ENCODE measurements at places on chromosomes 11 and 22.

GRCh38 chr22:48695251-48695650, 1132.4 kb downstream of the BRD1 start:
- no peak for DNase-seq

DNA sequence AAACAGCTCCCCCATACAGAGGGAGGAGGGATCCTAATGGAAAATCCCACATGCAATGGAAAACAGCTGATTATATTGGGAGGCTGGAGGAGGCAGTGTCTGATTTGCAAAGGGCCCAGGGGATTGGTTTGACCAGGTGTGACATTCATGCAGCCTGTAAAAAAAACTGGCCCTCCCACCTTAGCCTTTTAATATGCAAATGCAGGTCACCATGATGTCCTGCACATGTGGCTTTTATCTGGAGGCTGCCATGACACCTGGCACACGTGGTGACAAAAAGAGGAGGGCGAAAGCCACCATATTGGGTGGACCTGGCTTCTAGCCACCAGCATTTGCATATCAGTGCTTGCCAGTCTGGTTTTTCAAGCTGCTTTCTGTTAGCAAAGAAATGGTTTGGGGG, 48.5 kb downstream of the ZNF280B start:
- no peak for DNase-seq

GRCh38 chr11:120354068-120354467, 17.9 kb downstream of the ARHGEF12 start:
- DNase-seq, result no peak

DNA sequence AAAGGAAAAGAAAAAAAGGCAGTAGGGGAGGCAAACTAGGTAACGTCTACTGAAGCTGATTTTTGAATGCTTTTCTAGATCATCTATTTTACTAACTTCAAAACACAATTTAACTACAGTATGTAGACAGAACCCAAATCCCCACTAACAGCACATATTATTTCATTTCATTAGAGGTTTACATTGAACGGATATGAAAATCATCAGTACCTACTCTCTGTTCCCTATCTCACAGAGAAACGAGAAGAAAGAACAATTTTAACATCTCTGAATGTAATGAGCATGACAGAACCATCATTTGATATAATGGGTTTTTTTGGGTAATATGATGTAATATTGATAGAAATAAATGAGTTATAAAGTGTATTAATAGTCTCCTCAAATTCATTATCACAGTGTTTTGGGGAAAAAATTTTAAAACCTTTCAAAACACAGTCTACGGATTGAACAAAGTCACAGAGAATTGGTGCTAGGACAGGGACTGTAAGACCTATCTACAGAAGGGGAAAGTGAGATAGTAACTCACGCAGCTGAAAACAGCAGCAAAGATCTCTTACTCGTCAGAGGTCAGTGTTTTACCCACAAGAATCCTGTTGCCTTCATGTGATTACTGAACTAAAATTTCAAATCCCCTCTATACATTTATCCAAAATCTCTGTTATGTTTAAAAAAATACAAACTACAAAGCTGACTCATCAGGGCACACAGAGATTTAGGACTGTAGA, 77.3 kb downstream of the ZBTB44 start:
- no peak for DNase-seq

- DNase-seq, result no peak
Observed at GRCh38 chr22:31278626-31279326, 13.5 kb downstream of the PIK3IP1 start.

DNA sequence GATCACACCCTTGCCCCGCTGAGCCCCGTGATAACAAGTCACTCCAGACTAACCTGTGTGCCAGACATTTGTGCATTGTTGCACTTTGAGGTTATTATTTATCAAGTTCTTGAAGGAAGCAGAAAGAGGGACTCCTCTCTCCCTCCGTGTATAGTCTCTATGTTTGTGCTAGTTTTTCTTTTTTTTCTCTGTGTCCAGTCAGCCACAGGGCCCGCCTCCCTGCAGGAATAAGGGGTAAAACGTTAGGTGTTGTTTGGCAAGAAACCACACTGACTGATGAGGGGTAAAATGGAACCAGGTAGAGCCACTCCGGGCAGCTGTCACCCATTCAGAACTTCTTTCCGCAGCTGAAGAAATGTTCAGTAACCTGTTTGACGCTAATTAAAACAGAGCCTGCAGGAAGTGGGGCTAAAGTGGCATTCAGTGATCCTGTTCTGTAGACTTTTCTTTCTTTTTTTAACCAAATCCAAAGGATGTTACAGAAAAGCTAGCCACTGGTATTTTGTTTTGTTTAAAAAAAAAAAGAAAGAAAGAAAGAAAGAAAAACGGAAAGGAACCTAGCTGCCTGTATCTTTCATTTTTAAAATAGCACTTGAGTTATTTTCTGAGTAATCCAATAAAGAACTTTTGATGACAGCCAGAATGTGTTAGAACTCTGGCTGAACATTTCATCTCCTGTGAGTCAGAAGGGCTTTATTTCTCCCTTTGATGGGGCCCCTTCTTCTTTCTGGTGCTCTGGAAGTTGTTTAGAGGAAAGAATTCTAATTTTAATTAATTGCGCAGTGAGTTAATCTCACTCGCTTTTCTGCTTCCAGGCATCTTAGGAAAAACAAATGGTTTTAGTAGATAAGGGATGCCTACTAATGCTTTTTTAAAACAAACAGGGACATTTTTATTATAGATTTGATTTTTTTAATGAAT, 58.2 kb downstream of the COMMD9 start:
- no peak for DNase-seq

DNA sequence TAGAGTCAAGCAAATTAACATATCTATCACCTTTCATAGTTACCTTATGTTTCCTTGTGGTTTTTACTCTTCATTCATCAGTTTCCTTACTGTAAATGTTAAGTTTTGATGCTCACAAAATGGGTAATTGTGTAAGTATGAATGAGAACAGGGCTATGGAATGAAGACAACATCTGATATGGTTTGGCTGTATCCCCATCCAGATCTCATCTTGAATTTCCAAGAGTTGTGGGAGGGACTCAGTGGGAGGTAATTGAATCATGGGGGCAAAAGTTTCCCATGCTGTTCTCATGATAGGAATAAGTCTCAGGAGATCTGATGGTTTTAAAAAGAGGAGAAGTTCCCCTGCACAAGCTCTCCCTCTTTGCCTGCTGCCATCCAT, 107.6 kb downstream of the CCDC34 start:
- DNase-seq, result no peak

DNA sequence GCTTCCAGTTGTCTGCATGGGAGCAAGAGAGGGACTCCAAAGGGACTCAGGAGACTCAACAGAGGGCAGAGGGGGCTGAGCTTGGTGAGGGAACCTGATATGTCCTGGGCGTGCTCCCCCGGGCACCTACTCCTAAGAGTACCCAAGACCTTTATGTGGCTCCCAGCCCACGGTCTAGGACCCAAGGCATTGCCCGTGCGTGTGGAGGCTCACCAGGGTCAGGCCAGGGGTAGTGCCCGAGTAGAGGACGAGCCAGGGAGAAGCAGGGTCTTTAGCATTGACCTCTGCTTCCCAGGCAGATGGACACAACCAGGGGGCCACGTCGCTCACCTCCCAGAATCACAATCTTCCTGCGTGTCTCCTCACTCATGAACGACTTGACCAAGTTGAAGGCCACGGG, 13.4 kb downstream of the SEC14L4 start:
- DNase-seq, result no peak

- no peak for DNase-seq
Observed at GRCh38 chr11:75589933-75590332, 27.9 kb downstream of the SERPINH1 start.

GRCh38 chr22:25134451-25134850, 65.2 kb upstream of the CRYBB3 start:
- no peak for DNase-seq

- DNase-seq, result peak; percentile 80
Observed at GRCh38 chr22:37498289-37498909, 12.2 kb upstream of the MFNG start.

DNA sequence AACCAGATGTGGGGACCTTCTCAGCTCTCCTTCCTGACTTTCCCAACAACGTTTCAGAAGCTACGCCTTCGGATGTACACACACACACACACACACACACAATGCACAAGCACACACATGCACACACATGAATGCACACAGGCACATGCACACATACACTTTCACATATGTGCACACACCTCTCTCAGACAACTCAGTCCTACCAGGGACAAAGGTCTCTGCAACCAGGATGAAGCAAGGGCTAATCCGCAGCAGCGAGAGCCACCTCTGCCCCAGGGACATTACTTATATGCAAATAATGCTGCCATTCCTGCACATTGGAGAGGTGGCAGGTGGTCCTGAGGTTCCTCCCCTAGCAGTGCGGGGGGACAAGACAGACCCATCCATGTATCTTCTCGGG, 27.4 kb upstream of the LINC01488 start:
- DNase-seq, result no peak

DNA sequence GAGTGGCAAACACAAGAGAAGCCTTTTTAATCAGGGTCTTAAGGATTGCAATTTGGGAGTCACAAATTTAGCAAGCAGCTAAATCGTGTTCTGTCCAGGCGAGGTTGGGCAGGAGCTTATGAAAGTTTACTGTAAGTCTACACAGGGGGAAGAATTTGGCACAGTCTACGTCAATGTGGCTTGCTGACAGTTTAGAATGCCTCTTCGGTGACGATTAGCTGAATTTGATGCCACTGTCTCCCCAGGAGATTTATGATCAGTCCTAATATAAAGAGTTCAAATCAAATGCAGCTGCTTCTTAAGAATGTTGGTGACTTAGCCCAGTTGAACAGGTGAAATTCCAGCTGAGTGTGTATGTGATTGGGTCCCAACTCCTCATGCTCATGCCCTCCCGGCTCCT, 114.1 kb upstream of the CLPB start:
- no peak for DNase-seq

DNA sequence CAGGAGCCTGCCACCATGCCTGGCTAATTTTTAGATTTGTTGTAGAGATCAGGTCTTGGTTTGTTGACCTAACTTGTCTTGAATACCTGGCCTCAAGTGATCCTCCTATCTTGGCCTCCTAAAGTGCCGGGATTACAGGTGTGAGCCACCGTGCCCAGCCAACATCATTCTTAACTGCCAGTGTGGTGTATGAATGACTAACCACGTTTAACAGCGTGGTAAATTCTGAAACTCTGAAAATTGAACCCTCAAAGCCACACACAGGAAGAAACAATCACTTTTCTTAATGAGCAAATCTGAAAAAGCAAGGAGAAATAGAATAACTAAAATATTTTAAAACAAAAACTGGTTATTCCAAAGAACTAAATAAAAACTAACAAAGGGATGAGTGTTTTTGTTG, 7.4 kb downstream of the TMEM9B start:
- no peak for DNase-seq

DNA sequence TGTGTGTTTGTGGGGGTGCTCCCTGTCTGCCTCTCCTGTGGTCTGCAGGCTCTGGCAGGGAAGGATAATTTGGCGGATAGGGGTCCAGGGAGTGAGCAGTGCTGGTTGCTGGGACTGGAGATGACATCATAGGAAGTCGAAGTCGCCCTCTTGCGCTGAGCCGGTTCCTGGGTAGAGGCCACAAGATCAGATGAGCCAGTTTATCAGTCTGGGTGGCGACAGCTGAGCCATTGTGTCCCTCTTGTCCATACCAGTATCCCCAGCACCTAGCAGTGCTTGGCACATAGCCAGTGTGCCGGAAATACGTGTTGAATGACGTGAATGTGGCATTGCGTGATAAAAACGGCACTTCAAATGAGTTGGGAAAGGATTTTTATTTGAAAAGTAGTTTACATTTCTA, 9.8 kb downstream of the APOL5 start:
- no peak for DNase-seq

- peak; percentile 76 for DNase-seq
Observed at GRCh38 chr11:952406-953385, 27.0 kb downstream of the AP2A2 start.

- DNase-seq, result no peak
Observed at GRCh38 chr22:24543679-24544243, 11.2 kb downstream of the GUCD1 start.

DNA sequence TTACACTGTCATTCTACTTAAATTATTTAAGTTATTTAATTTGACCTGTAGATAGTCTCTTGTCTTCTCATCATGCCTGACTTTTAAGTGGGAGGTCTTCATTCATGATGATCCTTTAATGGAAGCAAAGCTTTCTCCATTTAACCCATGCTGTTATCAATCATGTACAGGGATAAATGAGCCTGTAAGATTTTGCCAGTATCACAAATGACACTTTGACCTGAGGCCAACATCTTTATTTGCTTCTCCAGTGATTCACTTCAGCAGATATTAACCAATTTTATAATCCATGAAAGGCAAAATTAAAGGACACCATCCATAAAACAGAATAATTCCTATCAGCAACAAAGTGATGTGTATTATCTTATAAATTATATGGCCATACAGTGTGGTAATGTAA, 7.7 kb downstream of the CCDC73 start:
- DNase-seq, result no peak

GRCh38 chr11:61785837-61786402, 6.5 kb downstream of the TMEM258 start:
- DNase-seq, result no peak

- no peak for DNase-seq
Observed at GRCh38 chr11:113628912-113629311, 77.2 kb downstream of the TMPRSS5 start.

- DNase-seq, result no peak
Observed at GRCh38 chr11:1892558-1892957, 863 bp upstream of the PRR33 start.

DNA sequence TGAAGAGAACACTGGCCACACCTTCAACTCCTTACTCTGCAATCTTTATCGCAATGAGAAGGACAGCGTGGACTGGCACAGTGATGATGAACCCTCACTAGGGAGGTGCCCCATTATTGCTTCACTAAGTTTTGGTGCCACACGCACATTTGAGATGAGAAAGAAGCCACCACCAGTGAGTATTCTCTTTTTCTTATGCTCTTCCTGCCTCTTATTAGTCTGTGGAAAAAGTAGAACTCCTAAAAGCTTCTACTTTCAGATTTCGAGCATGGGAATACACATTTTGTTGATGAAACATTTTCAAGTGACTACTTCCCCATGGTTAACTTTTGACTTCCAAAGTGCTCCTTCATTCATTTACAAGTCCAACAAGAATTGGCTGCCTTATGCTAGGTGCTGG, 20.9 kb downstream of the ALKBH3 start:
- DNase-seq, result no peak

- DNase-seq, result no peak
Observed at GRCh38 chr11:19812710-19813109, 100.1 kb downstream of the NAV2 start.

DNA sequence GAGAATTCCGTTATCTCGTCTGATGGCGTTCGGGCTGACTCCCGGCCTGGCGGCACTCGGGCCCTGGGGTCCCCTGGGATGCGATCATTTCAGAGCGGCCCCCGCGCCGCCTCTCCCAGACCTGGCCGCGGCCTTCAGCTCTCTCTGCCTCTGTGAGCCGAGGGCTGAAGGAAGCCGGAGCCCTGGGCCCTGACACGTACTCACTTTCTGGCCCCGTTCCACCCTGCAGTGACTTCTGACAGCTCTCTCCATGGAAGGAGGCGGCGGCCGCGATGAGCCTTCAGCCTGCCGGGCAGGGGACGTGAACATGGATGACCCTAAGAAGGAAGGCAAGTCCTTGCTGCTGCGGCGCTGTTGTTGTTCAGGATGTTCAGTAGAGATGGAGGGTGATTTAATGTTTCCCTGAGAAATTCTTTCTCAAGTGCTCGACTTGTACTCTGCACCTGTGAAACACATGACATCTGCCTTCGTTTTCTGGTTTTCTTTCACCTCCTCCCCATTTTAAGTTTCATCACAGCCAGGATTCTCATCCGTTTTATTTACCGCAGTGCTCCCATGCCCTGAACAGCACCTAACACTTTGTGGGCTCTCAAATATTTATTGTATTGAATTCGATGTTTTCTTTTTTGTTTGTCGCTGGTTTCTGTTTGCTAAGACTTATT, 612 bp downstream of the GTSE1 start:
- DNase-seq, result peak; percentile 35

All from left colon (tissue), 2 donors.